GM20000 (cell line): ENCODE measurements at places on chromosomes 3 and 15.

GRCh38 chr15:85495096-85495495 is 114.7 kb downstream of the AKAP13 start:
- no peak for DNase-seq

DNA sequence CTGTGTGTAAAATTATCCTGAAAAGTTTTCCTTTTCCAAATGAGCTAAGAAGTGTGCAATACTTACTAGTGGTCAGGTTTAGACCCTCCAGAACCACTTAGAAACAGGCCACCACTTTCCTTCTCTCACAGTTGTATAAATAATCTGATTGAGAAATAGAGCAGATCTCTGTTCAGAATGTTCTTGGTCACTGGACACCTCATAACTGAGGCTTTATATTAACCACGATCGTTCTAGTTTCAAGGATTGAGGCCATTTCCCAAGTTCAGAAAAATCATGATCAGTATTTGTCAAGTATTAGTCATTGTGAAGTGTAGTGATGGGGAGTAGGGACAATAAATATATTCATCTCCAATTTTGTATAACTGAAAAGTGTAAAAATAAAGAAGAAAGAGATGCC is 1.0 kb upstream of the MAP3K13 start:
- DNase-seq: no peak

DNA sequence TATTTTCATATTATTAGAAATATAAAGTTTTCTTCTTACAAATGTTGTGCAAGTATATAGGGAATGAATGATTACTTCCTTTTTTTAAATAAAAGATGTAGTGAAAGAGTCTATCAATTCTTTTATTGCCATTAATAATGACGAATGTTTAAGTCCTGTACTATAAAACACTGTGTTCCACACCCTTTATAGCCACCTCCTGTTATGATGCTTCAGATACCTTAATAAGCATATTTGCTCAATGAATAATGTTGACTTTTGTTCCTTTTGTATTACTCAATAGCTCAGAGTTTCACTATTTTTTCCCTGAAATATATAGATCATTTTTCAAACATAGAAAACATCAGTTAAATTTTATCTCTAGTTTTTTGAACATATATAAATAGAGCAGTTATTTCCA is 378.2 kb upstream of the THBS1 start:
- no peak for DNase-seq

DNA sequence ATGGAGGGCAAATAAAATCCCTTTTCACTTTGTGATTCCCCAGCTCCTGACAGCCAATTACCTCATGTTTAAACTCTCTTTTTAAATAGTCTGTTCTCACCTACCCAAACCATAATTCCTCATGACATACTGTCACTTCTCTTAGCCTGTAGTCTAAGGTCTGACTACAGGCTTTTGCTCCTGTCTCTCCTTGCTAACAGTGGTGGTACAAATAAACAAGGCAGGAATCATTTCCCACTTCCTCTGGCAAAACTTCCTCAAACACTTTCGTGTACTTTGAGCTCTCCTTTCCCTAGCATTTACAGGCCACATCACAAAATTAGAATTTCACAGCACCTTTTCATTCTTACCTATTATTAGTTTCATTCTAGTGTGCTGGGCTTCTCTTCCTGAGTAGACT is 51.8 kb downstream of the ATP8B4 start:
- DNase-seq: no peak

DNA sequence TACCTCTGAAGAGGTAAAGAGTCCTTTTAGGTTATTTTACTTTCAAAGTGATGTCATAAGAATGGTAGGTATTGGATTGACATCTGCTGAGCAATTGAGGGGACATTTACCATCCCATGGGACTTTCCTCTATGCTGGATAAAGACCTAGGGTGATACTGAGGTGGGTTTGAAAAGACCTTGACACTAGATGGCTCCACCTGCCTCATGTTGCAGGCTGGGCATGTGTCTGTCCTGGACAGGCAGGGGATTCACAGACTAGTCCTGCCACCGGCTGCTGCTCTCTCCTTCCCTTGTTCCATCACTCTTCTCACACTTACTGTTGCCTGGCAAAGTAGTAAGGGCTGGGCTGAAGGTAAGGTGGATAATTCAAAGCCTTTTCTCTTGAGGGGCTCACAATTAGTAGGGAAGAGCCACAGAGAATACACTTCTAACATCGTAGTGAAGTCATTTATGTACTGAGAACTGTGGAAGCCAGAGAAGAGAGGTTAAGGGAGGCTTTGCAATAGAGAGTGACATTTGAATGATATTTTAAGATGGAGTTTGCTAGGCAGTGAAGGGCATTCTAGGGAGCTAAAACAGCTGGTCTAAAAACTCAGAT is 27.7 kb downstream of the TRAK1 start:
- DNase-seq: peak; percentile 76

DNA sequence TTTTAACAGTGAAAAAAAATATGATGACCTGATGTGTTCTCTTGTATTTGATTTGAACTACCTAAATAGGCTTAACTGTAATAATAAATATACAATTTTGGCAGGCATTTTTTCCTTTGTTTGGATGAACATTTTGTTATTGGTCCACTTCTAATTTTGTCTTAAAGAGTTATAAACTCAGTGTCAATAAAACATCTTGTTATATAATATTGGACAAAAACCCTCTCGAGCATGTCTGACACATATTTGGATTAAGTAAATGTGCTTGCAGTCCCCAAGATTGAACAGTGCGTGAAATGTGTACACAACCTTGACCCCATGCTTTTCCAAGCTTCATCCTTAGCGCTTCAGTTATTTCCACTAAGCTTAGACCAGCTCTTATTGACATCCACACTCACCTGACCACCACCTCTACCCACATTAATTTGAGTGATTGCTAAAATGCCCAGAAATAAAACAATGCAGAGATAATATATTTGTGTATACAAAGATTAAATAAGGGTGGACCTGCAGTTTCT is 131.7 kb upstream of the ZBED2 start:
- no peak for DNase-seq

- peak; percentile 5 for DNase-seq
Measured at GRCh38 chr3:67109651-67110204, 111.6 kb downstream of the KBTBD8 start.

- DNase-seq: no peak
Measured at GRCh38 chr3:106877627-106878026, 499.6 kb upstream of the CCDC54 start.

- DNase-seq: no peak
Measured at GRCh38 chr15:87575896-87576473, 680.6 kb downstream of the NTRK3 start.

- DNase-seq: no peak
Measured at GRCh38 chr3:147398813-147399534, 7.4 kb downstream of the ZIC4 start.
